CD4-positive, alpha-beta T cell treated with Interleukin-4 for 1 hour (primary cell): ENCODE measurements at places on chromosomes 1 and 21.
A peak's percentile ranks its signal among the peaks of the same experiment; 100 is the strongest.

GRCh38 chr1:246591504-246591903 lies 25.2 kb downstream of the CNST start:
- no peak for DNase-seq

DNA sequence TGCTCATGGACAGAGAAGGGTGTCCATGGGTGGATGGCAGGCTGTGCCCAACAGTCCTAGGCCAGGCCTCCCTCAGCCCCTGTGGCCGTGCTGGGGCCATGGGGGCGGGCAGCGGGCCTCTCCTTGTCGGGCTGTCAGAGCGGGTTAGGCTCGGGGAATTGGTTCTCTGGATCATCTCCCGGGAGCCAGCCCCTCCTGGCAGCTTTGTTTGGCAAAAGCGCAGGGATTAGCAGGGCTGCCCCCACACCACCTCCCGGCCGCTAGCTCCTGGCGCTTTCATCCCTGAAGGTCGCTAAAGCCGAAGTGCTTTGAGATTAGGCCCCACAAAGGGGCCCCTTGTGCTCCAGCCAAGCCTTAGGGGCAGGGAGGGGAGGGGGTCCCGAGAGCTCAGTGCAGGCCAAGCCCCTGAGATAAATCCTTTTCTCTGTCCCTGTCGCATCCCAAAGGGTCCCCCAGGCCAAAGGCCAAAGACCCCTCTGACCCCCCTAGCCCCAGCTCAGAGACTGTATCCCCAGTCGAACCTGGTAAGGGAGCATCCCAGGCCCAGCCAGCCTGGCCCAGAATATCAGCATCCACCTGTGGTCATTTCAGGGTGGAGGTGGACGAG lies 9.8 kb upstream of the DMBX1 start:
- DNase-seq: no peak

GRCh38 chr1:29197590-29197924 lies 15.9 kb upstream of the SRSF4 start:
- peak; percentile 39 for DNase-seq

DNA sequence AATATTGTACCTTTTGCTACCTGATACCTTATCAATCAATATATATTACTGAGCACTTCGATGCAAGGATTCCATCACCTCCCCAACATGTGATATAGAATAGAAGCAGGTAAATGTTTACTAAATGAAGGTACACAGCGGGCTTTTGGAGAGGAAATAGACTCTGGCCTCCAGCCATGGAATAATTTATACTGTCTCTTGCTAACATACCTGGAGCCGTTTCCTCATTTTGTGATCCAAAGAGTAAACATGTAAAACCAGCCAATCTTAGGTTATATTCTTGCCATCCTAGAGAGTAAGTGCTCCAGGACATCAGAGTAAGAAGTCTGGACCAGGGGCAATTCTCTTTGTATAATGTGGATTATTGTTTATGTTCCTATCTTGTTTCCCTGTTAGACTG lies 39.4 kb downstream of the NDUFS5 start:
- DNase-seq: no peak

DNA sequence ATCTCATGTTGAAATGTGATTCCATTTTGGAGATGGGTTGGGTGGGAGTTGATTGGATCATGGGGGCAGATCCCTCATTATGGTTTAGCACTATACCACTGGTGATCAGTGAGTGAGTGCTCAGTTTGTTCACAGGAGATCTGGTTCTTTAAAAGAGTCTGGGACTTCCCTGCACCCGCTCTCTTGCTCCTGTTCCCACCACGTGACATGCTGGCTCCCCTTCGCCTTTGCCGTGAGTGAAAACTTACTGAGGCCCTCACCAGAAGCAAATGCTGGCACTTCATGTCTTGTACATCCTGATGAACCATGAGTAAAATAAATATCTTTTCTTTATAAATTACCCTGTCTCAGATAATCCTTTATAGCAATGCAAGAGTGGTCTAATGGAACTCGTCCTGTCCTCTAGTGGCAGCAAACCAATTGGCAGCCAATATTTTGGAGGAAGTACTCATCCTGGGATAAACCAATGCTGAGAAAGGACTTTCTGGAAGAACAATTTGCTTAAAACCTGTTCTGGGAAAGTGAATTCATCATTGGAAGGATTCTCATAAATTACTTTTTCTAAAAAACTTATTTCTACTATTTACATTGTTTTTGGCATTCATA lies 27.8 kb upstream of the CYP4A11 start:
- no peak for DNase-seq

- DNase-seq: no peak
Observed at GRCh38 chr1:15997637-15998280, 6.3 kb upstream of the SRARP start.

DNA sequence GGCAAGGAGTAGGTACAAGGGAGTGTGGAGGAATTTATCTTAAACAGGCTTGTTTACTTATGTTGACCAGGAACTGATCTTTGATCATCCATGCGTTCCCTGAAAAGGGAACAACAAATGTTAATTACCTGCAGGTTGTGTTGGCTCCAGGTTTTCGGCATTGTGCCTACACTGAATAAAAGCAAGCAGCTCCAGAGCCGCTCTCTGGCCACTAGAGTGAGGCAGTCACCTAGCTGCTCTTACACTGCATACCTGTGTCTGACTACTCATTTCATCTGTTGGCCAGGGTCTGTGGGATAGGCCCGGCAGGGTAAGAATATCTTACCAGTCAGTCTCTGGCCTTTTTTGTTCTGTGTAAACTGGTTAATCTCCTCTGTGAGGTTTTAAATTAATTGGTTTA lies 183.6 kb downstream of the HFM1 start:
- no peak for DNase-seq

DNA sequence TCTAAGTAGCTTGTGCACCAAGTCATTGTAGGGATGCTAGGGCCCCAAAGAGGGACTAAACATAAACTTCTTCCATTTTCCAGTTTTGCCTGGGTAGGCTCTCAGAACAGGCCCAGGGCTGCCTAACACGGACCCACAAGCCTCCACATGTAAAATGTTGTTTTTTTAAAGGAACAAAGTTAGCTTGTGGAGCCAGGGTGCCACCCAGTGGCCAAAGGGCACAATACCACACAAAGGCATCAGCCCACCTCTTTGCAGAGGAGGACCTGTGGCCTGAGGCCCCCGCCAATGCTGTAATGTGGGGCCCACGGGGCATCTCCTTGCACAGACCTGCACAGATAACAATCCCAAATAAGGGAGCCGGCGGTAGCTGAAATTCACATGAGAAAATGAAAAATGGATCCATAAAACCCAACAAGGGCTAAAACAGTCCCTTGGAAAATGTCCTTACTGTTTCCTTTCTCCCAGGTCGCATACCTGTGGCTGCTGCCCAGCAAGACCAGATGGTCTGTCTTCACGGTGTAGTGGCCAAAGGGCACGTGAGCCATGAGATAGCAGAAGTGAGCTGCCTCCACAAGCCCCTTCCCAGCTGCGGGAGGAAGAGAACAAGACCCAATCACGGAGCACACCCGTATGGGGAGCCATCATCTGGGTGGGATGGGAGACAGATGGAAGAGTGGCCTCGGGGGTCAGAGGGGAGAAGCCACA lies 23.8 kb downstream of the SEC16B start:
- no peak for DNase-seq

DNA sequence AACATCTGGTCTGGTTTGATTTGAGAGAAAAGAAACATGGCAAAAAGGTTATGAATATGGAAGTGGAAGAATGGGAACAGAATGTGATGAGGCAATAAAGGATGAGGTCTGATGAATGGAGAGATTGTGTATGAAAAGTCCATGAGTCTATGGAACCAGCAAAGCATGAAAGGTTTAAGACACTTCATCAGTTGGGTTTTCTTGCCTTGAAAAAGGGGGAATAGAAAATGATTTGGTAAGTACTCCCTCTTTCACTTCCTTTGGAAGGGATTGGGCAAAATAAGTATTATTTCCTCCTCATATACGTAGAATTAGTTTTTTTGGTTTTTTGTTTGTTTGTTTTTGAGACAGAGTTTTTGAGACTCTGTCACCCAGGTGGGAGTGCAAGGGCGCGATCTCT lies 155.8 kb downstream of the TRIM33 start:
- no peak for DNase-seq

GRCh38 chr1:17826165-17826488 lies 71.0 kb downstream of the ACTL8 start:
- no peak for DNase-seq
